Fibroblast of skin of left quadriceps (primary cell): ENCODE measurements at places on chromosomes 2 and 18.
A peak's percentile ranks its signal among the peaks of the same experiment; 100 is the strongest.

DNA sequence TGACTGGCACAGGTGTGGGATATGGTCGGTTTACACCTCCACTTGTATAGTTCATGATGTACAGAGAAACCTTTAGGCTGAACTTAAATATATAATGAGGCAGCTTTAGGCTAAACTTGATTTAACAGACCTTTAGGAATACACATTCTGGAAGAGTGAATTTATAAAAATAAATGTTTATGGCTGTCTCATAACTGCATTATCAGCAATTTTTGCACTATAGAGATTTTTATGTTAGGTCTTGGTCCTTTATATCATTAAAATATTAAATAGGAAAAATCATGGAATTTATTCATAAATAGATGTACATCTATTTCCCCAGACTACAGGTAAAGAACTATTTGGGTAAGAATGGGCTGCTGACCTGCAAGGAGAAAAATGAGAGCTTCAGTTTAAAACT, 19.8 kb downstream of the RAB27B start:
- no peak for DNase-seq

DNA sequence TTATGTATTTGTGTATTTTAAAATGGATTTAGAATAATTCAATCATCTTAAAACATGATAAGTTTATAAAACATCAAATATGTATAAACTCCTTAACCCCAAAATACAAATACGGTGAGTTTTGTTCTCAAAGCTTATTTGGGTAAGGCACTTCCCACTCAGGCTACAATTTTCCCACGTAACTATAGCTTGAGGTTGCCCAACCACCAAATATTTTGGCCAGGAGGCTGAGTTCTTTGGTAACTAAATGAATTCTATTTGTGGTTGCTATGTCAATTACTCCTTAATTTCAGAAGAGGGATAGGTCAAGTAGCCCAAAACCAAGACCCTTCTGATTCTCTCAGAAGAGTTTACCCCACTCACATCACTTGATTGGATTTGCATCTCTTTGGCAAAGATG, 70.4 kb downstream of the MYL12B start:
- DNase-seq, result no peak

DNA sequence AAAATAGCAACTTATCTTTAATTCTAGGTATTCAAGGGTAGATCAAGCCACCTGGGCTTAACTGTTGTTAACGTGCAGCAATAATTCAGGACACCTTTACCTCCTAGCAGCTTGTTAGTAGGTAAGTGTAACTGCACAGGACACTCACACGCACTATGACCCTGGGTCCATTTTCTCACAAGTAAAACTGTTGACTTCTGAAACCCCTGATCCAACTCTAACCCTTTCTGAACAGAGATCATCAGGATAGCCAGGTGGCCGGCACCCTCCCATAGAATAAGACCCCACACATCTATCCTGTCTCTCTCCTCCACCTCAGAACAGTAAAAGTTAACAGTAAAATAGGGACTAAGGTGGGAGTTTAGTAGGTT, 610 bp downstream of the SPC25 start:
- DNase-seq, result no peak

DNA sequence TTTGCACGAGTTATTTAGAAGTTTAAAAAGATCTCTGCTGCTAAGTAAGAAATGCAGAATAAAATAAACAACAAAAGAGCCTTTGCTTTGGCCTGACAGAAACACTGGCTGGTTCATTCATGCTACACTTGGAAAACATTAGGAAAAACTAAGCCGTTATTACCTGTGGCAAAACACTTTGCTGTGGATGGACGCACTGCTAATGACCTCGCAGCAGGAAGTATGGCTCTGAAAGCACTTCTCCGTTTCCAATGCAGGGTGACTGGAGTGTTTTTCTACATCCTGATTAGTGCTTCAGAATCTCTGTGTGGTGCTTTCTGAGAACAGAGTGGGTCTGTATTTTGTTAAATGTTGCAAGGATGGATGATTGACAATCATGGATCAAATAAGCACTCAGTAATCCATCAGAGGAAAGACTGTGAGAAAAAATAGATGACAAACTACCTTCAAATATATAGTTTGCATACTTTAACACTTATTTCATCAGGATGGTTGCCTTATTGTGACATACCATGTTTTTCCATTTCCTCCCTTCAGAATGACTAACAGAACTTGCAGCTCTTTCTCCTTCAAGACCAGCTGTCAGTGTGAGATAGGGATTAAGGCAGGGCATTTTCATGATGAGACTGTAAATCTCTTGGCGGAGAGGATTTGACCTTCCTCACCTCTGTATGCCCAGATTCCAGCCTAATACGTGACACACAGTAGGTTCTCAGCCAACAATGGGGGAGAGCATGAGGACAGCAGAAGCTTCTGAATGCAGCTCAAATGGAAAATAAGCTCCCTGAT, 38.0 kb downstream of the LINC00305 start:
- DNase-seq, result peak; percentile 68

- DNase-seq, result no peak
Observed at GRCh38 chr2:190119257-190119656, 56.7 kb upstream of the MSTN start.

- DNase-seq, result peak; percentile 13
Observed at GRCh38 chr18:21682371-21683051, 22.1 kb downstream of the ABHD3 start.

DNA sequence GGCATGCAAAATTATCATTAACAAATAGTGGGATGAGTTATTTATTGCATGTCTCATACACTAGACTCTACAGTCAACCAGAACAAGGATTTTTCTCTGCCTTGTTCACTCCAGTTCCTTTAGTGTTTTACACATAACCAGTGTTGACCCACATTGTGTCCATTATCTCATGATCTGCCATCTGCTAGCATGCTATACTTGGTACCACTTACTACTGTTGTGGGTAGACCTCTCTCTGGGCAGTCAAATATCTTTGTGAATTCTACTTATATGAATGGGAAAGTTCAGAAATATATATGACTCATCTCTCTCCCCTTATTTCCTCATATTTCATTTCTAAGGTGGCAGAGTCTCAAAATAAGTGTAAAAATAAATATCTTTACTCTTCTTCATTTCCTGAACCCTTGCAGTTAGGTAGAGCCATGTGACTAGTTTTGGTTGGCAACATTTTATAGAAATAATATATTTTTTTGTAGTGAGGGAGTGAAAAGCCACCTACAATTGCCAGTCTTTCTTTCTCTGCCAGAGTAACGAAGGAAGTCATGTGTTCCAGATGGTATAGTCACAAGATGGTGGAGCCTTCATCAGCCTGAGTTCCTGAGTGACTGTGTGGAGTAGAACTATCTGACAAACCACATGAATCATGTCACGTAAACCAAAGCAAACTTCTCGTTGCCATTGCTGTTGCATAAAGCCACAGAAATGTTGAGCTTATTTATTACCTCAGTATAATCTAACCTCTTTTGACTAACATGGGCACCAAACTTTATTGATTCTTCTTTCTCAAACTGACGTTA, 704.0 kb downstream of the RNF144A start:
- no peak for DNase-seq

GRCh38 chr2:387980-388421, 100.1 kb upstream of the ALKAL2 start:
- no peak for DNase-seq

GRCh38 chr18:54952026-54952425, 7.2 kb downstream of the CCDC68 start:
- DNase-seq, result no peak

GRCh38 chr2:12778369-12778768, 61.6 kb downstream of the TRIB2 start:
- no peak for DNase-seq

DNA sequence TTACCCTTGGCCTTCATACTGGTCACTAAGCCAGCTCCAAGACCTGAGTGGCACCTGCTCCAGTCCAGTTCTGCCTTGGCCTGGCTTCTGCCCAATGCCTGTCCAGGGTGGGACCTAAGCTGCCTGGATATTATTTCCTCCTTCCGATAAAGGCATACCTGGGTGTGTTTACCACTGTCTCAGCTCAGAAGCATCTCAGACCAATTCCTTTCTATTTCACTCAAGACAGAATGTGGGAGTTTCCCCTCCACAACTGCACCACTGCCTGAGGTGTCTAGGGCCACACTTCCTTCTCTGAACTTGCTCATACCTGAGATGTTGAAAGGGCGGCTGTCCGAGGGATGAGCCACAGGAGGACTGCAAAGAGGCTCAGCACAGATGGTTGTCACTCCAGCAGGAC, 18.4 kb upstream of the CAB39 start:
- no peak for DNase-seq

DNA sequence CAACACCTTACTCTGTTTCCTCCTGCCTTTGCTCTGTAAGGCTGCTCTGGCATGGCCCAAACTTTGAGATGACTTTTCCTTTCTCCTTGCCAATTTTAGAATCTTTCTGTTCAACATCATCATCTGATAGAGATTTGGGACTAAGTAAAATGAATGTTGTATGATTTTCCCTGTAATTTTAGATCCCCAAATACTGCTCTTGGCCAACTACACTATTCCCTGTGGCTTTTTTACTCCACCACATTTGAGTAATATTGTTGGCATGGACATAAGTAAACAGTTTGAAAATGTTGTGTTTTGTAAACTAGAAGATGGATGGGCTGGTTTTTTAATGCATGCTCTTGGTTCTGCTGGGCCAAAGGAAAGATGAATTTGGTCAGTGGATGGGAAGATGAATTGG, 12.1 kb downstream of the LTBP1 start:
- no peak for DNase-seq

GRCh38 chr2:148933456-148933855, 58.4 kb downstream of the KIF5C start:
- DNase-seq, result no peak

- peak; percentile 20 for DNase-seq
Observed at GRCh38 chr2:148273158-148273691, 252.3 kb downstream of the MBD5 start.

DNA sequence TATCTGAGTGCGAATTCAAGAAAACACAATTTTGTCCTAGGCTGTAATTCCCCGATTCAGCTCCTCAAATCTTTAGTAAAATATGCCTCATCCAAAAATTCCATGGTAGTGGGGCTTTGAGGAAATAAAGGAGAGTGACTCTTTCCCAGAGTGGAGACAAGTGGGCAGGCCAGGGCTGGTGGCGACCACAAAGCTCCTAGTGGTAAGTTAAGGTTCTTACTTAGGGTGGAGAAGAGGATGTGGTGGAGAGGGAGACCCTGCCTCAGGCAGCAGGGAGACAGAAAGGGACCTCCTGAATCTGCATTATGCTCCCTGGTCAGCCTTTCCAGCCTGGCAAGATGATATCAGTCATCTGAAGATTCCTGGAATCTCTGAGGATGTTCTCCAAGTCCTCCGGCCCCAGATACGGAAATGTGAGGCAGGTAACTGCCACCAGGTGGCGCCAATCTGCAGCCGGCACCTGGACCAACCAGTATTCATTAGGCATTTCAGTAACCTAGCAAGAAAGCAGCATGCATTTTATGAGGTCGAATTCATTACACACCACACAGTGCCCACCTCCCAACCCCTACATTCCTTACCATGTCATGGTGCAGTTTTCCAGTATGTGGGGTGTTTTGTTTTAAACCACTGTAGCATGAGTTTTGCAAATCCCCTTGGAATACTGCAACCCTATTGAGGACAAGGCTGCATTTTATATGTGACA, 106.4 kb downstream of the POLE4 start:
- DNase-seq, result no peak

GRCh38 chr2:39913648-39914461, 134.8 kb upstream of the THUMPD2 start:
- peak; percentile 73 for DNase-seq

DNA sequence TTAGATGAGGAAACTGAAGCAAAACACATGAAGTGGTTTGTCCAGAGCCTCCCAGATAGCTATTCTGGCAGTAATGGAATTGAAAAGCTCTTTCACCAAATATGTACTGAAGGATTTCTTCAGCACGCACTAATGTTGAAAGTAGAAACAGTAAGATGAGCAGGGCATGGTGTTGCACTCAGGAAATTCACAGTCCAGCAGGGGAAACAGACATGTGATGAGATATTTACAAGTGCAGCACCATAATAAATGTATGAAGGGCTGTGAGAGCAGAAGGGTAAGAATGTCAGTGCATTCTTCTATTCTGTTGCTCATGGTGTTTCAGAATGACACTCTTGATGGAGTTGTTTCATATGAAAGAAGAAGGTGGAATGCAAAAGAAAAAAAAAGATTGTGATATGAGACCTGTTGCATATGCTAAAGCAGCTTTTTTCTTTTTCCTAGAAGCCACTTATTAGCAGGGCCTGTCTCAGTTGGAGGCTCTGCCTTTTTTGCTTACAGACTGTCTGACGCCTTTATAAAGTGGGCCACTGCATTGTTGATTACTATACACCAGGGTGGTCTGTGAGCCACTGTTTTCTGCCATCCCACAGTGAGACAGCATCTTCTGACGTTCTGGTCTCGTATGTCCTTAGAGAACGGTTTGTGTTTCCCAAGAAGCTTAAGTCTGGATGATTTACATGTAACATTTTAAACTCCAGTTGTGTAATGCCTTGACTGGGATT, 516.9 kb downstream of the ARHGAP15 start:
- no peak for DNase-seq

GRCh38 chr2:37683921-37684780, 12.7 kb upstream of the CDC42EP3 start:
- DNase-seq, result no peak

DNA sequence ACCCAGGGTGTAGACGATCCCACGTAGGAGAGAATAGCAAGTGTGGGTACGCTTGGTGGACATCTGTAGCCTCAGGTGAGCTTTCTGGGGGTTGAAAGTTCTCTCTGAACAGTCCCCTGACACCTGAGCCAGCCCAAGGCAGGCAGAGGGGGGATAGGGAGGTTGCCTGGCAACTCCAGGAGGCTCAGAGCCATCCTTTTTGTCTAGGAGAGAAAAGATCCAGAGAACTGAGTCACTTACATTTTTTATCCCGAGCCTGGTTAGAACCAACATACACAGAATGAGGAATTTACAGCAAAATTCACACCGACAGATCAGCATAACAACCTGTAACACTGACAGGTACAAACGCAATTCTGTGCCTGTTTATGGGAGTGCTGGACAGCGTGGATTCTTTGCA, 113.2 kb downstream of the SH3BP4 start:
- no peak for DNase-seq

- no peak for DNase-seq
Observed at GRCh38 chr2:215454519-215455246, 18.8 kb upstream of the FN1 start.

GRCh38 chr18:62944454-62944853, 229.1 kb downstream of the PHLPP1 start:
- no peak for DNase-seq

DNA sequence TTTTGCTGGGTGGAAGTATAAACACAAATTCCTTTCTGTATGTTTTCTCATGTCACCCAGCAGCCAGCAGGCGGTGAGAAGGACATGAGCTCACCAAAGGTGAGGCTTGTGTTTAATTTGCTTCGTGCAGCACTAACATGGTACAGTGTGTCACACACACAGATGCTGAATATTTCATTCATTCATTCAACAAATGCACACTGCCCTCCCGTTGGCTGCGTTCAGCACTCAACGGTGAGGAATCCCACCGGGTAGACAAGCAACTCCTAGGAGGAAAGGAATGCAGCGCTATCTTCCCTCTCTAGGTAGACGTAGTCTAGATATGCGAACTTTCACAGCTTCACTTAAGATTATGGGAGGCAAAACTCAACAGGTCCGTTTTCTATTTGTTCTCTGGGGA, 85.1 kb downstream of the LONRF2 start:
- no peak for DNase-seq

- DNase-seq, result no peak
Observed at GRCh38 chr2:142824756-142825155, 52.7 kb upstream of the KYNU start.

- no peak for DNase-seq
Observed at GRCh38 chr2:3223080-3223923, 154.3 kb downstream of the EIPR1 start.

- no peak for DNase-seq
Observed at GRCh38 chr18:2846636-2847316, at the start of gene EMILIN2. EMILIN2 (plus strand) TSS chr18:2847006; CDS start chr18:2847189, 183 bp downstream.
